ENCODE measurements at places on chromosomes 16 and 17.

- no peak for DNase-seq
These were observed 32.7 kb upstream of the SCNN1B start for GRCh38 chr16:23269248-23269953.

DNA sequence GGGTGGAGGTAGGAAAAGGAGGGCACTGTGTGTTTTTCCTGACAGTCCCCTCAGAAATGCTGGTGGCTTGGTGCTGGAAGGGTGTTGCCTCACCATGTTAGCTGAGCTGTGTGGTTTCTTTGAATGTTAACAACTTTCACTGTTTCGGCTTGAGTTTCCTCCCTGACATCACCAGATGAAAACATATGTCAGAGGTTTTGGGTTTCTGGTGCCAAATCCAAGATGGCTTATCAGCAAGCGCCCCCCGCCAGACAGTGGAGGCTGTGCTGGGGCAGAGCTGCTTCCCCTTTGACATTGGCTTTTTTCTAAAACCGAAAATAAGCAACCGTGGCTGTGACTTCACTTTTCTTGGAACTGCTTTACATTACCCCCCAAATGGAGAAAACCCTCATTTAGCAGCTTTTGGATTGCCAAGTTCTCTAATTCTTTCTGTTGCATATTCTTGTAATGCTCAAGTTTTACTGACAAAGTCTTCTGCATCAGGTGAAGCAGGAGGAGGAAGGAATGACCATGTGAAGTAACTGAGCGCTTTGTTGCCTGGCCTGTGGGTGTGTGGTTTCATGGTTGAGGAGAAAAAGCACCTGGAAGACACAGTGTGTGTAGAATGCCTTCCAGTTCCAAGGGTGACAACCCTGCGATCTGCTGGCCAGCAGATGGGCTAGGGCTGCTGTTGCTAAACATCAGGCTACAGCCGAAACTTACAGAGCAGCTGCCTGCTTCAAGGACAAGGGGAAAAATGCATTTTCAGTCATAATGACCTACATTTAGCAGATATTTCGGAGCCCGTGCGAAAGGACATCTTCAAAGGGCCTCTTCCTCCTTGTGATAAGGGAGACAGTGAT lies 9.7 kb downstream of the RMI2 start:
- peak; percentile 74 for DNase-seq

DNA sequence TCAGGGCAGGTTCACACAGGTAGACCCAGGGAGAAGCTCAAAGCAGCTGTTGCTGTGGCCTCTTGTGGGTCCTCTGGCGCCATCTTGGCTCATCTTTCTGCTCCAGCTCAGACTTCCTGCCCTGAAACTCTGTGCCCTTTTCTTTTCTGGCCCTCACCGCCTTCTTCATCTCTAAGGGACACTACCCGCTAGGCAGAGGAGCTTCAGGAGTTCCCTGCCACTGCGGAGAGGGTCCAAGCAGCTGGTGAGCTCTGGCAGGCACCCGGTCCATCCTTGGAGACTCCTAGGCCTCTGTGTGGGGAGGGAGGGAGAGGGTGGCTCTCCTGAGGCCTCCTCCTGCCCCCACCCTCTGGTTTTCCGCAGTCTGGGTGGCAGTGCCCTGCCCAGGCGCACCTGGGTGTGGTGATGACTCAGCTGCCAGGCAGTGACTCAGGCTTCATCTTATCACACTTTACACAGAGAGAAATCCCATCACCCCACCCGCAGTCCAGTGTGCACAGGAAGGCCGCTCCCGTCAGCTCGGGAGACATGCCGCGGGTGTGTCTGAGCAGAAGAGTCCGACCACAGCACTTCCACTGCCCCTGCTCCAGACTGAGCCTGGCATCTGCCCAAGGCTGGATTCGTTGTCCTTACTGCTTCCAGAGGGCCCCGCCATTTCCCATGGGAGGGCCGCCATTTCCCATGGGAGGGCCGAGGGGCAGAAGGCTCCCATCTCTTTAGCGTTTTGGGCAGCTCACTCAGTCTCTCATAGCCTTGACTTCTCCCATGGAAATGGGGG lies 7.3 kb downstream of the NT5C start:
- DNase-seq = no peak

- no peak for DNase-seq
These were observed 653 bp downstream of the FANCA start for GRCh38 chr16:89815639-89816348.

GRCh38 chr17:51703361-51704341 lies 443.3 kb downstream of the UTP18 start:
- DNase-seq = no peak

- no peak for DNase-seq
These were observed 2.1 kb downstream of the SYT17 start for GRCh38 chr16:19170043-19170655.

DNA sequence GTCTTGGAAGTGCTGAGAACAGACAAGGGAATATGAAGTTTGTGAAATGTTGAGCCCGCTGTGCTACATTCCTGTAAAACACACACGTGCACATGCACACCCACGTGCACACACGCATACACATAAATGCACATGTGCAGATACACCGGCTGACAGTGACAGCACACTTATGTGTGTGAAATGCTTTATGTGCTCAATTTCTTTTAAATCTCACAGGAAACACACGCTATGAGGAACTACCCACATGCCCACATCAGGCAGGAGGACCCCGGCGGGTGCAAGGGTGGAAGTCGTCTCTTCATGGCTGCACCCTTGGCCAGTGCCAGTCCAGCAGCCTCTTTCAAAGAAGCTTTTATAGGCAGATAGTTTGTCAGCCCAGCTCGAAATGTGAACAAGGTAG lies 561 bp upstream of the WFDC1 start:
- DNase-seq = no peak

- DNase-seq = no peak
These were observed 55.6 kb upstream of the GNG13 start for GRCh38 chr16:856101-856500.

GRCh38 chr16:17294856-17295255 lies 175.9 kb downstream of the XYLT1 start:
- DNase-seq = no peak

DNA sequence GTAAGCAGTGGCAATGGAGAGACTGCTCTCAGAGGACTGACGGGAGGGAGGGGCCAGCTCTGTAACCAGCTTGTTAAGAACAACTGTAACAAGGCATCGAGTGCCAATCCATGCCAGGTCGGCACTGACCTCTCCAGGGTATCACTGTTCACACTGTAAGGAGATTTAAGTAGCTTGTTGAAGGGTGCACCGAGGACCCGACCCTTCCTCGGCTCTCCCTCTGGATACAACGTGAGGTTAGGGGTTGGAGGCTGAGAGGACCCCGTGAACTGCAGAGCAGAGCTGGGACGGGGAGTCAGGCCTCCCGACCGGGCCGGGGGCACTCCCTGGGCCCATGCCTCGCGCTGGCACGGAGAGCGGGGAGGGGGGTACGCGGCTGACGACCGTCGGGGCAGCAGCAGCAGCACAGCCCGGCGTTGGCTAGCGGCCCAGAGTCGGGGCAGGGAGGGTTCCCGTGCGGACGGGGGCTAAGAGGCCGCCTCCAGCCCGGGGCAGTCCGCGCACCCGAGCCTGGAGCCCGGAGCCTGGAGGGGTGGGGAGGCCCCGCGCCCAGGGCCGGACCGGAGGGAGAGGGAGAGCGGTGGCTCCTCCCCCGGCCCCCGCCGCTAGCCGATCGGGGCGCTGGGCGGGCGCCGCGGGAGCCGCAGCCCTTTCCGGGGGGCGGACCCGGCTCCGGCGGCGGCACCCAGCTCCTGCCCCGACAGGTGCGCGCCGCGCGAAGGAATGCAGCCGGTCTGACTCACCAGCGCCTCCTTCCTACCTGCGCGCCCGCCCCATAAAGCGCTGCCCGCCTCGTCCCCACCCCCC lies at the start of gene ITGB4:
Gene ITGB4, plus strand, starts transcription at position 804 of the 807 bp plus-strand sequence. CDS start 3,245 bp downstream, outside the sequence.
- DNase-seq = peak; percentile 82

- no peak for DNase-seq
These were observed 118.9 kb downstream of the AATF start for GRCh38 chr17:37067555-37068111.

GRCh38 chr17:28885951-28886350 lies 11.6 kb downstream of the FLOT2 start:
- DNase-seq = no peak

DNA sequence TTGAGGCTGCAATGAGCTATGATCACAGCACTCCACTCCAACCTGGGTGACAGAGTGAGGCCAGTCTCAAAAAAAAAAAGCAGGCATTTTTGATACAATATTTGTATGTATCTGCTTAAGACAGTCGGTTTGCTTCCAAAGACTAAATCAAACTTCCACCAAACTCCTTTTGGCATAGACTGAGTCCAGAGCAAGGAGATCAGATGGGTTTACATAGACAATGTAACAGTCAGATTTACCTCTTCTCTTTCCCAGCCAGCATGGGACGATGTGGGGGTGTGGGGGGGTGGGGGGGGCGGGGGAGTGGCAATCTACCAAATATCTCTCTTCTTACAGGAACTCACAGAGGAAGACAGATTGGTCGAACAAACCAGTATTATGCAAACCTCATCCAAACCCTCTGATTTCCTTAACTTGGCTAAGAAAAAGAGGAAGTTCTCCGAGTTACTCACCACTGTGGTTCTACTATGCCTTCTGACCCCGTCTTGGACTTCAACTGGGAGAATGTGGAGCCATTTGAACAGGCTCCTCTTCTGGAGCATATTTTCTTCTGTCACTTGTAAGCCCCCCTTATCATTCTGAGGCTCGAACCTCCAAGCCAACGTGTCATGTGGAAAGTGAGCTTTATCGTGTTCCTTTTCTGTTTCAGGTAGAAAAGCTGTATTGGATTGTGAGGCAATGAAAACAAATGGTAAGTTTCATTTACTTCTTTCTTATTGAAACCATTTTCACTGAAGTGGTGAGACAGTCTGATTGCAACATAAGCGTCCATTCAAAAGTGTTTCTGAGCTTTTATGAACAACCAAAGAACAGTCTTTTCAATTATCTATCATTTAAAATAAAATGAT lies at the start of gene MILR1:
Gene MILR1, plus strand, starts transcription at position 451 of the 848 bp plus-strand sequence. Its CDS starts 54 bp downstream, at position 505.
- DNase-seq = no peak

- no peak for DNase-seq
These were observed 5.7 kb upstream of the ATP2A3 start for GRCh38 chr17:3969963-3970362.

GRCh38 chr17:57443781-57444180 lies 187.5 kb downstream of the MSI2 start:
- no peak for DNase-seq

- no peak for DNase-seq
These were observed 66.9 kb upstream of the ATF7IP2 start for GRCh38 chr16:10318798-10319500.

GRCh38 chr17:77363821-77364361 lies 223.1 kb downstream of the SEC14L1 start:
- peak; percentile 44 for DNase-seq

DNA sequence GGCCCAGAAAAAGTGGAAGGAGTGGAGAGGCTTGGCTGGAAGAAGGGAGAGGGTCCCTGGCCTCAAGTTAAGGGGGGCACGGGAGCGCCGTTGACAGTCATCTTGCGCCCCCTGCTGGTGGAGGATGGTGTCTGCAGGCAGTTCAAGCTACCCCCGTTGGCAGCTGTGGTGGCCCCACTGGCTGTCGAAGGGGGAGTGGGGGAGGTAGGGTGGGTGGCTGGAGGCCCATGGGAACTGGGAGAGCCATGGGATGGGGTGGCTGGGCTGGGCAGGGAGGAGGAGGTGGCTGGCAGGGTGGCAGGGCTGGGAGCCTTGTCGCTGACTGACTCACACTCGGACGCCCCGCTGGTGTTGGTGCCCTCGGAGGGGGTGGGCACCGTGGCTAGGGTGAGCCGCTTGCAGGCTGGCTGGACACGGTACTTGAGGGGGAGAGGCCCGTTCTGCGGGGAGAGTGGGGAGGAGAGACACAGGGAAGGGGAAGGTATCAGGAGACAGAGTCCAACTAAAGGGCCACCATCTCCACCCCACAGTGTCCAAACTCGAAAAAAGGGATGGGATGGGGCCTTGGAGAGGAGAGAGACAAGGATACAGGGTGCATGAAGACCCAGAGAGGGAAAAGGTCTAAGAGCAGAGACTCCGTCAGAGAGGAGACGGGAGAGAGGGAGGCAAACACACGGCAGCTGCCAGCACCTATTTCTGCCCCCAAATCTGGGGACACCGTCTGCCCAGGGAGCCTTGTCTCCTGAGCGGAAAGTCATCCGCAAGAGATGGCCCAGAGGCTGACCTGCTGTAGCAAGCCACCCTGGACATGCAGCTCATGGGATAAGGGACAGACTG lies 5.2 kb downstream of the CISD3 start:
- DNase-seq = peak; percentile 79

DNA sequence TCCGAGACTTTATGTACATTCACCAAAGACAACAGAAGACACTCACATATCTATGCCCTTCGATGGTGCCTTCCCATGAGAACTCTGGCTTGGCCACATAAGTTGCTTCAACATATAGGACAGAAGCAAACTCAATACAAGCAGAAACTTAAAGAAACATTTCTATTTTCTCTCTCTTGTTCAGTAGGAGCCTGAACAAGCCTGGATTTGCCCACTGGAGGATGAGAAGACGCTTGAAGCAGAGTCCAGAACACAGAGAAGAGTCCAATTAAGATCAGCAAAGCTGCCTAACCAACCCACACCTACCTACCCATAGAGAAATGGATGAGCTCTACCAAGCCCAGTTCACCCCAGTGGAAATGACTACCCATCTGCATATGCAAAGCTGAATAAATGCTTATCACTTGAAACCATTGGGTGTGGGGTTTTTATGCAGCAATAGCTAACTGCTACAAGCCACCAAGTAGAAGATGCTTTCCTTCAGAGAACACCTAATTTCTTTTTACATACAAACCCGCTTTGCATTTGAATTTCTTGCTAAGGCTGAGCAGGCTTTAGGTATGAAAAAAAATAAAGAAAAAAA lies 337.9 kb upstream of the DYNLRB2 start:
- DNase-seq = no peak

- no peak for DNase-seq
These were observed 206.7 kb downstream of the RPTOR start for GRCh38 chr17:80751070-80751945.

DNA sequence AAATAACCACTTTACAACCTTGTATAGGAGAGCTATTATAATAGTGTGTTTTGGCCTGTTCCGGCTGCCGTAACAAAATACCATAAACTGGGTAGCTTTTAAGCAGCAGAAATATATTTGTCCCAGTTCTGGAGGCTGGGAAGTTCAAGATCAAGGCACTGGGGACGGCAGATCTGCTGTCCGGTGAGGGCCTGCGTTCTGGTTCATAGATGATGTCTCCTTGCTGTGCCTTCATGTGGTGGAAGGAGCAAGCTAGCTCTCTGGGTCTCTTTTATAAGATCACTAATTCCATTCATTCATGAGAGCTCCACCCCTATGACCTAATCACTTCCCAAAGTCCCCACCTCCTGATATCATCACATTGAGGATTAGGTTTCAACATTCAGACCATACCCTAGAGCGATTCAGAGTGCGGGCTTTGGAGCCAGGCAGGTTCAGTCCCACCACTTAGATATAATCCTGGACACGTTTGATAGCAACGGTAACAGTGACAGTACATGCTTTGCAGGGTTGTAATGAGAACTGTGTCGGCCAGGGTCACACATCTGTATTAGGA lies 76.2 kb upstream of the ZFHX3 start:
- no peak for DNase-seq

Measured in activated naive CD8-positive, alpha-beta T cell treated with anti-CD3 and anti-CD28 coated beads, Interleukin-2, amount 10 ng/mL, durations not matched to agents 7 days and 5 days (primary cell).